Stimulated activated CD4-positive, alpha-beta T cell treated with anti-CD3 and anti-CD28 coated beads, Interleukin-4, amount 100 ng/mL, for 48 hours (primary cell): ENCODE measurements at places on chromosomes 2 and 18.

DNA sequence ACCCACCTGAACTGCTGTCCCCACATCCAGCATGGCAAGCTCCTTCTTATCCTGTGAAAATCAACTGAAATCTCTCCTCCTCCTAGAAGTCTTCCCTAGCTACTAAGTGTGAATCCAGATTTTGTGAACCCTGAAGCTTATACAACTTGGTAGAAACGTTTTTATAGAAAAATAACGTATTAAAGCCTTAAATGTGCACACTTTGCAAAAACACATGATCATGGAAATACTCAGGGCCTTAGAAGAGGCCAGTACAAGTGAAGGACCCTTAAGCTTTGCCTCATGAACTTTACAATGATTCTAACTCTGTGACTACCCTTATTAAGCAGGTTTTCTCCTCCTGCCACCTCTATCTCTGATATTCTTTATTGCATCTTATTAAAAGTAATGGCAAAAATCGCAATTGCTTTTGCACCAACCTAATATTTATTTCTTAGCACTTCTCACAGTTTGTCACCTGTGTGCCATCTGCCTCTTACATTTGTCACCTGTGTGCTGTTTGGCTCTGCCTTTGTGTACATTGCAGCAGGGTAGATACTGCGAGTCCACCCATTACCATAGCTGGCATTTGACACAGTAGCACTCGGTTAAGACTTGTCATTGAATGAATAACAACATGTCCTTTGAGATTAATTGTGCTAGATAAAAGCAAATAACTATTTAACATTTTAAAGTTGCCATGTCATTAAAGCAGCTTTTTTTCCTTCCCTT lies 42.2 kb downstream of the FRZB start:
- no peak for DNase-seq

DNA sequence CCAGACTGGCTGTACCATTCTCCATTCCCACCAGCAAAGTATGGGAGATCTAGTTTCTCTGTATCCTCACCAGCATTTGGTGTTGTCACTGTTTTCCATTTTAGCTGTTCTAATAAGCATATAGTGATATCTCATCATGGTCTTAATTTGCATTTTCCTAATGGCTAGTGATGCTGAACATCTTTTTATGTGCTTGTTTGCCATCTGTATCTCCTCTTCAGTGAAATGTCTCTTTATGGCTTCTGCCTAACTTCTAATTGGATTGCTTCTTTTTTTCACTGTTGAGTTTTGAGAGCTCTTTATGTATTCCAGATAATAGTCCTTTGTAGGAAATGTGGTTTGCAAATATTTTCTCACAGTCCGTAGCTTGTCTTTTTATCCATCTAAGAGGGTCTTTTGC lies 18.9 kb upstream of the BIN1 start:
- DNase-seq: no peak

- no peak for DNase-seq
These were observed 186.6 kb downstream of the RAB3GAP1 start for GRCh38 chr2:135238651-135239050.

- DNase-seq: no peak
These were observed 428.4 kb downstream of the TSN start for GRCh38 chr2:122183890-122184289.

DNA sequence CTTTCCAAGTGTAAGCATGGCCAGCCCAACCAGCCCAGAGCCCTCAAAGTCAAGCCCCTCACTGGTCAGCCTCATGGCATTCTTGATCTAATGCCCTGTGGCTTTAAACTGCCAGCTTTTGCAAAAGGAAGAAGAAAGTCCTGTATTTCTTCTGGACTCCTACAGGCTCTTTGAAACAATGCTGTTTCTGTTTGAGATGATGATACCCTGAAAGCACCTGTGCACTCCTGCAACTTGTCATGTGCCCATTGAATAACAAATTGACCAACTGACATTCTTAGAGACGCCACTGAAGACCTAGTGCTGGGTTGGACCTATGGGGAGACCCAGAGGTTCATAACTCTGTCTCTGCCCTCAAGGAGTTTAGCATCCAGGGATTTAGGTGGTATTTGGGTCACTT lies 82.0 kb upstream of the MSH2 start:
- DNase-seq: no peak

GRCh38 chr18:53443336-53443735 lies 781.1 kb downstream of the MBD2 start:
- DNase-seq: no peak

GRCh38 chr2:137942037-137942832 lies 22.0 kb upstream of the HNMT start:
- DNase-seq: no peak

DNA sequence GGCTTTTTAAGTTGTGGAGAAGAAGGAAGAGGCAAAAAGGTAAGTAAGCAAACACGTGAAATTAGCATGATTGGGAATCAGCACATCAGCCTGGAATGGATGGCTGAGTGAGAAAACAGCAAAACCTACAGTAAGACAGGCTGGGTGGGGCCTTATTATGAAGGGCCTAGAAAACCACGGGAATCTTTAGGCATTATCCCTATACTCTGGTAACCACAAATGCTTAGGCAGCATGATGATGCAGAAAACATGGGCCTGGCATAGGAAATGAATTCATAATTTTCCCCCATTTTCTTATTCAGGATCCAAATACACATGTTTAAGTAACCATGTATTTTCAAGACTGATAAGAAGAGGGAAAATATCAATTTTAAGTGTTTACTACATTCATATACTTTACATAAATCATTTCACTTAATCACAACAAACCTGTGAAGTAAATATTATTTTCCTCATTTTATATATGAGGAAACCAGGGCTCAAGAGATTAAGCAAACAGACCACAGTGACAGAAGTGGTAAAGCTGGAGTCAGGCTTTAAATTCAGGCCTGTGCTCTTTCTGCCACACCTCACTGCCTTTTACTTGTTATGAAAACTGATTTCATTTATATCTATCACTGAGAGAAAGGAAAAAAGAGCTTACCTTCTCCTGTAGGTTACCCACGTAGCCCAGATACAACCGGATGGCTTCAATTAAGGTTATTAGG lies 4.0 kb downstream of the TMEM17 start:
- no peak for DNase-seq

DNA sequence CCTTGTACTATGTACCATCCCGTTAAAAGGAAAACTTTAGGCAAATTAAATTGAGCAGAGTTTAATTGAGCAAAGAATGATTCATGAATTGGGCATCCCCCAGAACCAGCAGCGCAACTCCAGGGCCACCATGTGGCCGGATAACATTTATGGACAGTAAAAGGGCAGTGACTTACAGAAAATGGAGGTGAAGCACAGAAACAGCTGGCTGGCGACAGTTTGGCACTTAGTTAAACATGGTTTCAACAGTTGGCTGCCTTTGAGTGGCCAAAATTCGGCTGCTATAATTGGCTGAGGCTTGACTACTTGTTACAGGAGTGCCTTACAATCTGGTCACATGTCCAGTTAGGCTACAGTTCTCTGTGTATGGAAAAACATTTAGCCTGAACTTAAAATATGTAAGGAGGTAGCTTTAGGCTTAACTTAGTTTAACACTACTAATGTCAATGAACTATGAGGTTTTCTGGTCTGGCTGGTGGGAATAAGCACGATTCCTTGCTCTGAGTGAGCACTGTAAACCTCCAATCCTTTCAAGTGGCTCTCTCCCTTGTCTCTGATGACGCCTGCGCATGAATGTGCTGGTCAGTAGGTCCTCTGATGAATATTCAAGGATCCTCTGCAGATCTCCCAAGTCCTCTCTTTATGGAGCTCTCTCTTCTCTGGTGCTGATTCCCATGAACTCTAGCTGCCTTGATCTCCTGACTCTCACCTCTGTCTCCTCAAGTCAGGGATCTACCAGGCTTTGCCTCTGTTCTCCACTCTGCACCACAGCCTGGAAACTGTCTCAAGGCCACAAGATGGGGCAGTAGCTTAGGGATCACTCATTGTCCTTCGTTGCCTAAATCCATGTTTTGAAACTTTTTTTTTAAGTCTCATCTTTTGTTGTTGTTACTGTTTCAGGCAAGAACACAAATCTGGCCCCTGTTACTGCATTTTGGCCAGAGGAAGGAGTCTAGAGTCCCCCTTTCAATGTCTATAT lies 24.4 kb upstream of the RAB31 start:
- DNase-seq: no peak

- DNase-seq: peak; percentile 66
These were observed at the start of gene MC5R for GRCh38 chr18:13823707-13824395. TSS of gene MC5R (plus strand) at chr18:13824149. CDS start at chr18:13825766, 1,617 bp downstream.

GRCh38 chr2:145065342-145065741 lies 545.4 kb upstream of the ZEB2 start:
- DNase-seq: no peak

DNA sequence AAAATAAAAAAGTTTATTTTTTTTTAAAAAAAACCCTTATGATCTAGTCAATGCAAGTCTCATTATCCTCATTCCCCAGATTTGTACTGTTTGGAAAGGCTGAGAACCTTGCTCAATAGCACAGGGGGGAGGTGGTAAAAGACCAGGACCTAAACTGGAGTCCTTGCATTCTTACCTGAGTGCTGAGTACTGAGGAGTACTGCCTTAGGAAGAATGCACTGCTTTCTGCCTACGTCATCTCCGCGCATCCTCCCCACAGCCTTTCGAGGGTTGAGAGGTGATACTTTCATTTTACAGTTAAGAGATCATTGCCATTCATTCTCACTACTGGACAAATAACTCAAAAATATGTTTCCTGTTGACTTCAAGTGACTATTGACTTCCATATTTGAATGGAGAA lies 73.8 kb downstream of the MAP3K20 start:
- no peak for DNase-seq

GRCh38 chr2:41872646-41873045 lies 175.2 kb upstream of the PKDCC start:
- DNase-seq: no peak

DNA sequence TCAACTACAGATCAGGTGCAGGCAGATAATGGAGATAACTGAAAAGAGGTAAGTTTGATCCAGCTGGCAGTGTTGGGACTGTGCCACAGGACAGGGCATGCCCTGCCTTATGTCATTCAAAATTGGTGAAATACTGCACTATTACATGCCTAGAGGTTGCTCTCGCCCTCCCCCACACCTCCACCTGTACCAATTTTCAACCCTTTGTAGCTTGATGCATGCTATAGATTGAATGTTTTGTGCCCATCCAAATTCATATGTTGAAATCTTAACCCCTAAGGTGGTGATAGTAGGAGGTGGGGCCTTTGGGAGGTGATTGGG lies 72.1 kb upstream of the LYPD6B start:
- DNase-seq: no peak

DNA sequence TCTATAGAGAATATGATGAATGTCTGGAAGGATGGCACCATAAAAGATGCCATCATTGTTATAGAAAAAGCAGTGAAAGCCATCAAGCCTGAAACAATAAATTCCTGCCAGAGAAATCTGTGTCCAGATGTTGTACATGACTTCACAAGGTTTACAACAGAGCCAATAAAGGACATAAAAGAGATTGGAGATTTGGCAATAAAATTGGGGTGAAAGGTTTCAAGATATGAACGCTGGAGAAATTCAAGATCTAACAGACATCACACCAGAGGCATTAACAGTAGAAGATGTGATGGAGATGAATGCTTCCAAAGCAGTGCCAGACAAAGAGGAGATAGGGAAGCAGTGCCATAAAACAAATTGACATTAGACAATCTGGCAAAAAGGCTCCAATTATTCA lies 518.8 kb upstream of the ACVR2A start:
- no peak for DNase-seq

- DNase-seq: no peak
These were observed 695.3 kb downstream of the SATB2 start for GRCh38 chr2:198762441-198762840.

- no peak for DNase-seq
These were observed at the start of gene HOXD8 for GRCh38 chr2:176128982-176129796. TSS of gene HOXD8 (plus strand) at chr2:176129705. CDS start at chr2:176130367, 662 bp downstream.

DNA sequence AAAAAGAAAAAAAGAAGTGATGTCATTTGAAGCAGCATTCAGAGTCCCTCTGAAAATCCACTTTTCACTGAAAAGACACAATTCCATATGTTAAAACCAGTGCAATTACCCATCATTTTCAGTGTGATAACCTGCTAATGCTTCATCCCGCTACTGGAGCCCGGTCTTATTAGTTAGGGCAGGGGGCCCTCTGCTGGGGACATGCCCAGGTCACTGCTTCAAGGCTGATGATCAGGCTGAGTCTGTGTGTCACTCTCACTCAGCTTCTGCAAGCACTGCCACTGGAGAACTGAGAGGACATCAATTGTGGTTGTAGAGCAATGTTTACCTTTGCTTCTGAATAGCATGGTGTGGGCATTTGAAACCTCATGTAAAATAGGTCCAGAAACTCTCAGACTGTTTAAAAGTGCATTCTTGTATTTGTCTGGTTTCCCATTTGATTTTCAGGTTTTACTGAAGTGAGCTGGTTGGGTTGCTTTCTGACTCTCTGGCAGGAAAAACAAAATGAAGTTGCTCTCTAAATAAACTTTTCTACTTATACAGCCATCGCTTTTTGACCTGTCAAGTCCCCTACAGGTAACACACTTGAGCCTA lies 49.2 kb upstream of the NXPH2 start:
- DNase-seq: no peak

GRCh38 chr2:176127774-176128072 lies 1.8 kb upstream of the HOXD8 start:
- DNase-seq: no peak

GRCh38 chr18:79816092-79816491 lies 18.4 kb downstream of the KCNG2 start:
- DNase-seq: no peak

- no peak for DNase-seq
These were observed 458.7 kb upstream of the HNRNPA3 start for GRCh38 chr2:176753752-176754474.

- no peak for DNase-seq
These were observed 170.4 kb downstream of the NCK2 start for GRCh38 chr2:105915005-105915558.

GRCh38 chr18:34358923-34359322 lies 134.2 kb upstream of the NOL4 start:
- DNase-seq: no peak

DNA sequence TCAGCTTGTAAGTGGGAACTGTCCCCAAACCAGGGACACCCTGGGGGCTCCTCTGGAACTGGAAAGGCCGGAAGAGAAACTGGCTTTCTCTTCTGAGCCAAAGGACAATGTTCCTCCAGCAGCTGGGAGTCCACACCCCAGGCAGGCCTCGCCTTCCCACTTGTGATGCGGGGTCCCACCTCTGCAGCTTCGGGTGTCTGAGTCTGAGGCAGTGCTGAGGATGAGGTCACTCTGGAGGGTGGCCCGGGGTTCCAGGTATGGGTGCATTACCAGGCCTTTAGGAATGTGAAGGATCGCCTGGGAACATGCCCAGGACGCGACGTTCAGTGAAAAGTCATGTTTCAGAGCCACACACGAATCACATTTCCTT lies 18.2 kb upstream of the BOK start:
- no peak for DNase-seq

DNA sequence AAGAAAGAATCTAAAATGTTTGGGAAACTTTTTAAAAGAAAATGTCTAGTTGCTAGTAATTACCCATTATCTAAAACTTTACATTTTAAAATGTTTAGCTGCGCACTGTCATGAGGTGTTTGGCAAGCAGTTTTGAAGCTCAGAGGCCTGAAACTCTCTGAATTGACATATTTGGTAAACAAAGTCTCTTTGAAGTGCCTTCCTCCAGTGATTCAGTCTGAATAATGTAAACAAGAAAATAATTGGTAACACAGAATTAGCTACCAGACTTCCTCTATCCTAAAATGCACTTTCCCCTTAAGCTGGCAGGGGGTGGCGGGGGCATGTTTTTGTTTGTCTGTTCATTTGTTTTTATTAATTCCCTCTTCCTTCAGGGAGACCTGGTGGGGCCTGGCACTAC lies 61.4 kb downstream of the WDR75 start:
- DNase-seq: no peak

- DNase-seq: no peak
These were observed 168.2 kb upstream of the LRP1B start for GRCh38 chr2:142299021-142299420.
